H9 (cell line): ENCODE measurements at places on chromosomes 2 and 18.

- no peak for DNase-seq
These were observed 225.5 kb downstream of the DYSF start for GRCh38 chr2:71678874-71679273.

DNA sequence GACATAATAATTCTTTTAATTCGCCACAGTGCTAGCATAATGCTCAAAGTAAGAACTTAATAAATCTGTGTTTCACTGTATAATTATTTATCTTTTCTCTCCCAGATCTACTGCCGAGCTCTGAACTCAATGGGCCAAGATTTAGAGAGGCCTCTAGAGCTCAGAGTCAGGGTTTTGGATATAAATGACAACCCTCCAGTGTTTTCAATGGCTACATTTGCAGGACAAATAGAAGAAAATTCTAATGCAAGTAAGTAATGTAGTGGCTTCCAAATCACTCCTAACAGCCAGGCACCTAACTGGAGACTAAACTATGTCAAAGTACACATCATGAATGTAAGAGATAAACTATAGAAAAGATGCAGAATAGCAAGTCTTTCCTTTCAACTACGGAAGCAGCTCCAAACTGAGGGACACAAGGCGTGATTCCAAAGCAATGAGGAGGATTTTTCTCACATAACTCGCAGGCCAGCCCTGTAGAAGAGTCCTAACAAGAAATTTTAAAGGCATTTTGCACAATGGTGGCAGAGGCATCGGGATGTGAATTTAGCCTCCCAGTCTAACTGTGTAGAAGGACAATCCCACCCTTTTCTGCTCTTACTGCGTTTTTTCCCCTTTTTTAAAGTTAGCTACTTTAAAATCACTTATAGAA is 12.0 kb downstream of the DSG1 start:
- no peak for DNase-seq

GRCh38 chr2:85393836-85394235 is 16.3 kb downstream of the CAPG start:
- DNase-seq = no peak

- DNase-seq = no peak
These were observed 157.8 kb downstream of the SEPTIN10 start for GRCh38 chr2:109455731-109456691.

GRCh38 chr2:166017208-166017607 is 63.6 kb upstream of the TTC21B start:
- no peak for DNase-seq

- no peak for DNase-seq
These were observed 2.0 kb downstream of the STAT4 start for GRCh38 chr2:191148791-191149190.

DNA sequence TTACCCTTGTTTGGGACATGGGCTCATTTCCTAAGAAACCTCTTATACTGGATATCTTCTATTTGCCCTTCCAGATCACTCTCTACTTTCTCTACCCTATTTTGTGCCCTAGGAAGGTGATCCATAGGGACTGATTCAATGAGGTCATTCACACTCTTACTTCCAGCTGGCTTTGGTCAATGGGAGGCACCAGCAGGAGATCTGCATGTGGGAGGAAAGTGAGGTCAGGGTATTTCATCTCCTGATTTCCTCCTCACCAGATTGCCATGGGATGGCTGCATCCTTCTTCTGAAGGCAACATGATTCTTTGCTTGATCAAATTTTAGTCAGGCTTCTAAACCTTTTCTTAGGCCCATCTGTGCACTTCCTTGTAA is 15.2 kb downstream of the M1AP start:
- no peak for DNase-seq

DNA sequence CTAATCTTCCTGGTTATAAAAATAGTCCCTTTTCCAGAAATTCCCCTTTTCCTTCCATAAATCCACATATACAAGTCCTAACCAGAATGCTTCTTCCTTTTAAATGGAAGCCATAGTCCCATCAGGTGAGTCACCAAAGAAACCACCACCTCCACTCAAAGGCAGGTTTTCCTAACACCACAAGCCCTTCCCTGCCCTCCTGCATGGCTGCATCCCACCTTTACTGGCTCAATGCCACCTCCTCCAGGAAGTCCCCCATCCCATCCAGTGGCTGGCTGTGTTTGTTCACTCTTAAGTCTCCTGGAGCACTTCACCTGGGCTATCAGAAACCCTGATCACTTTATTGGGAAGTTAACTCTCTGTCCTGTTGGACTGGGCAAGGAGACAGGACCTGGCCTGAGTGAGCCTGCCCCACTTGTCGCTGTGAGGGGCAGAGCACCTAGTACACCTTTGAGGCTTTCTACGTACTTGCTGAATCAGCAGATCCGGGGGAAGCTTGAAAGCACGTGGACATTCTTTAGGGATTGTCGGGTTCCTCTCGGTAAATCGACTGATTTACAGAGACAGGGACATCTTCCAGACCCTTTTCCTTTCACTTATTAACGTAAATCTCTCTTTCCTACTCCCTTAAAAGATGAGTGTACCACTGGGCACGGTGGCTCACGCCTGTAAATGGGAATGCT is 71.0 kb downstream of the NGEF start:
- DNase-seq = no peak

DNA sequence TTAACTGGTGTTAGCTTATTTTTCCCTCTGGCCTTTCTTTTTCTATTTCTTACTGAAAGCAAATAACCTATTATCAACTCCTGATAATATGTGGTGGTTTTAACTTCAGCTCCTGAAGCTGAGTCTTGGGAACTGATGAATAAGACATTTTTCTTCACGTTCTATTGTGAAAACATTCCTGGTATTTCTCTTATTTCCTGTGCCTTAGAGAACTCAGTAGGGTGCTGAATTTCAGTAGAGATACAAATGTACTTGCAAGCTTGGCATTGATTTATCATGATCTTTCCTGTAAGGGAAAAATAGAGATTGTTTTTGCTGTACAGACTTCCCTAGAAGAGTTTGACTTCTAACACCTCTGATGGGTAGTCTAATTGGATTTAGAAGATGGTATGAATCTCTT is 52.8 kb upstream of the DCC start:
- no peak for DNase-seq
